ENCODE measurements at places on chromosomes 3 and 15.

DNA sequence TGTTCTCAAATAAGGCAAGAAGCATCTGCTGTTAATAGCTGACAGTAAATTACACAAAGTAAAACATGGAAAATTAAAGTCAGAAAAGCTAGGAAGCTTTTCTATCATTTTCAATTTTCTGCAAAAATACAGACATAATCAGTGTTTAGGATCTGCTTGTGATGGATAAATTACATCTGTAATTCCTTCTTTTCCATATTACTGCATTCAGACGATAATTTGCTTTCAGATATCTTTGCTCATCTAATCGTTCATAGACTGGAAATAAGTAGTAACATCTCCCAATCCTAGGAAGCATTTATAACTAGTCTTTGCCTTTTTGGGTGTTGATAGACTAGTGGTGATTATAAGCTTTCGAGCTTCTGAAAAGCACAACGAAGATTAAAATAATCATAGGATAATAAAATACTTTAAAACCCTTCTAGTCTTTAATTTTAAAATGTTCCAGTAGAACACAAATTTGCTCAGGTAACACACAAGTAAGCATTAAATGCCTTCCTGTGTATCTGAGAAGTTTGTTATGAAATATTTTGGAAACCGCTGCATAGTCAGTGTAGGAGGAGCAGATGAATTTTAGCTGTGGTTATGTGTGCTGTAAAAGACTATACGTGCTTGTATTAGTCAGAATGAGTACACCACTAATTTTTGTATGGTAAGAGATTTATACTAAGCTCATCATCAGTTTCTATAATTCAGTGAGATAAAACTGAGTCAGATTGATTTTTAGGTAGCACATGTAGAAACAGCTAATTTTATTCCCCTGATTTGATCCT lies 41.0 kb downstream of the MBNL1 start:
- DNase-seq, result no peak

DNA sequence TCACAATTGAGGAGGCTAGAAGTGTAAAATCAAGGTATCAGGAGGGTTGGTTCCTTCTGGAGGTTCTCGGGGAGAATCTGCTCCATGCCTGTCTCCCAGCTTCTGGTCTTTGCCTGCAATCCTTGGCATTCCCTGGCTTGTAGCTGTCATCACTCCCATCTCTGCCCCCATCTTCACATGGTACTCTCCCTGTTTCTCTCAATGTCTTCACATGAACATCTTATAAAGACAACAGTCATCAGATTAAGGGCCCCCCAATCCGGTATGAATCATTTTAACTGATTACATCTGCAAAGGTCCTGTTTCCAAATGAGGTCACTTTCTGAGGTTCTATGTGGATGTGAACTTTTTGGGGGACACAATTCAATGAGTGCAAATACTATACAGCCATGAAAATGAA lies 113.0 kb upstream of the GALNT15 start:
- no peak for DNase-seq

GRCh38 chr15:66763186-66764071 lies 61.4 kb downstream of the SMAD6 start:
- DNase-seq, result no peak

GRCh38 chr3:189727898-189728297 lies 96.7 kb downstream of the TP63 start:
- DNase-seq, result no peak

DNA sequence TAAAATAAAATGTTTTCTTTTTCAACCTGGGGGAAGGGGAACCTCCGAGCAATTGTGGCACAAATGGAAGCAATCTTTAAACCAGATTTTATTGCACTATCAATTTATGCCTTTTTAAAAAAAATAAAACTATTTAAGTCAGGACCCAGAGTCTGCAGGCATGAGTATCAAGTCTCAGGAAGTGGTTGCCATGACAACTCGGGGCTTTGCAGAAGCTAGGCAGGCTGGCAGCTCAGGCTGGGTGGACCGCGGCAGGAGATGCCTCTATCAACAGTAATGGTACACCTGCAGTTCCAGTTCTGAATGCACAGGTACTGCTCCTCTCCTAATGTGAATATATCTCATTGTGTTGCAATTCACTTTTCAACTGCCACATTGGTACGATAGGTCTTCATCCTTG lies 447.7 kb downstream of the GABRG3 start:
- DNase-seq, result no peak

- DNase-seq, result no peak
Measured at GRCh38 chr3:187801152-187801551, 55.9 kb upstream of the BCL6 start.

DNA sequence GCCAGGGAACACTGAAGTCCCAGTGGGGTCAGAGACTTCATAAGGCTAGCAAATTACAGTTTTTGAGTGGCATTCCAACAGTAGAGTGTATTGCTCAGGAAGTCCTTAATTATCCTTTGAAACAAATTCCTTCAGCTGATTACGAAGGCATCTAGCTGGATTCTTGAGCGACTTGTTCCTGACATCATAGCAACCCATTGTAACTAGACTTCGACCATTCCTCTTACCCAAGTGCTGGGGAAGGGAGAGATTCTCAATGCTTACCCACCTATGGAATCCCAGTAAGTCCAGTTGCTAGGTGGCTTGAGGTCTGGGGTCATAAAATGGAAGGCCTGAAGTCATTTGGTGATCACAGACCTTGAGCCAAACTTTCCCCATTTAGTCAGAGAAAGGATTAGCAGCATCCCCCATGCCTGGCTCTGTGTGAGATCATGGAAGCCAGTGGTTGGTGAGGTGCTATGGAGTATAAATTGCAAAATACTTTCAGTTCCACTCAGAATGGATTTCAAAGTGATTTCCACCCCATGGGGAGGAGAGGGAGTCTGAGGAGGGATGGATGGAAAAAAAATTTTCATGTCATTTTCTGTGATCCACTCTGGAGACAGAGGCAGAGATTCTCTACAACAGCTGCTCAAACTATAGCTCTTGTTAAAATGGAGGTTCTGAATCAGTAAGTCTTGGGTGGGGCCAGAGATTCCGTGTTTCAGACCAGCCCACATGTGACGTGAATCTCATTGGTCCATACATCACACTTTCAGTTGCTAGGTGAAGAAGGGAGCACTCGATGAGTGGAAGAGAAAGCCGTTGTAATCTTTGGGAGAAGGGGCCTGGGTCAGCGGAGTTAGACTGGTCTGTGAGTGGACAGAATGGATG lies 45.7 kb downstream of the CD86 start:
- no peak for DNase-seq

DNA sequence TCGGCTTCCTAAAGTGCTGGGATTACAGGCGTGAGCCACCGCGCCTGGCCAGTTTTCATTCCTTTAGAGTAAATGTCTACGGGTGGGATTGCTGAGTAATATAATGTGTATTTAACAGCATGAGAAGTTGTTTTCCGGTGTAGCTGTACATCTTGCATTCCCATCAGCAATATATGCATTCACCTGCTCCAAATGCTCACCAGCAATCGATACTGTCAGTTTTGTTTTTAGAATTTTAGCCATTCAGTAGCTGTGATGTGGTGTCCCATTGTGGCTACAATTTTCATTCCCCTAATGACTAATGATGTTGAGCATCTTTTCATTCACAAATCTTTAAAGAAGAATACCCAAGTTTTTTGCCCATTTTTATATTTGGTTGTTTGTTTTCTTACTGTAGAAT lies 134.8 kb upstream of the RGMA start:
- no peak for DNase-seq

GRCh38 chr3:39177708-39178332 lies 14.6 kb downstream of the XIRP1 start:
- DNase-seq, result peak; percentile 70

DNA sequence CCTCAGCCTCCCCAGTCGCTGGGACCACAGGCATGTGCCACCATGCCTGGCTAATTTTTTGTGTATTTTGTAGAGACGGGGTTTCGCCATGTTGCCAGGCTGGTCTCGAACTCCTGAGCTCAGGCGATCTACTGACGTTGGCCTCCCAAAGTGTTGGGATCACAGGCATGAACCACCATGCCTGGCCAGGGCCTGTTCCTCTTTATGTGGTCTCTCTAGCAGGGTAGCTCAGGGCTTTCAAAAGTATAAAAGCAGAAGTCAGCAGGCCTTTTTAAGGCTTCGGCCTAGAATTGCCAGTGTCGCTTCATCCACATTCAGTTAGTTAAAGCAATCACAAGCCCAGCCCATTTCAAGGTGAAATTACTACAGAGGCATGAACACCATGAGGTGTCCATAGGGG lies 7.6 kb downstream of the VHL start:
- no peak for DNase-seq

DNA sequence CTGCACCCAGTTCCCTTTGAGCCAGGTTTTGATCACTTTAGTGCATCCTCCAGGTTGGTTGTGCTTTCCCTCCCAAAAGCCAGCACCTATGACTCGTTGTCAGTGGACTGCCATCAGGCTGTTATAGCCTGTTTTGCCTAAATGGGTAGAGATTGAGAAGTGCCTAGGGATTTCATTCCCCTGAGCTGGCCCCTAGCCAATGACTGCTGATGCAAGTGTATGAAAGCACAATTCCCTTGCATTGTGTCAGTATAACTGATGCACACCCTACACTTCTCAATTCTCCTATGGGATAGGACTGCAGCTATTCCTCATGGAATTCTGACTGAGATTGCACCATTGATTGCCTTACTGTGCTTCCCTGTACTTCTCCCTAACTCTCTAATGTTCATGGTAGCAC lies 102.1 kb upstream of the ARPP21 start:
- DNase-seq, result no peak

DNA sequence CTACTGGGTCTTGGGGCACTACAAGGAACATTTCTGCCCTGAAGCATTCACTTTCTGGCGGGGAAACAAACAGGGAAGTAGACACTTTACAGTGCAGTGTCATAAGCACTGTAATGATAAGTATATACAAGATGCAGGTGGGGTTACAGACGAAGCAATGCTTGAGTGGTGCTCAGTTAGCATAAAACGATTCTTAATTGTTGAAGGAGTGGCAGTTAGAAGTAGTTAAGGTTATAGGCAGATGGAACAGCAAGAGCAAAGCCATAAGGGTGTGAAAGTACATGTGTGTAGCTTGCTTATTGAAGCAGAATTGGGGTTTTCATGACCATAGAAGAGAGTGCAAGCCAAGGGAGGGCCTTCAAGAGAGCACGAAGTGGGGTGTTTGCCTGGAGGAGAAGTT lies 46.2 kb downstream of the SLC25A26 start:
- no peak for DNase-seq

DNA sequence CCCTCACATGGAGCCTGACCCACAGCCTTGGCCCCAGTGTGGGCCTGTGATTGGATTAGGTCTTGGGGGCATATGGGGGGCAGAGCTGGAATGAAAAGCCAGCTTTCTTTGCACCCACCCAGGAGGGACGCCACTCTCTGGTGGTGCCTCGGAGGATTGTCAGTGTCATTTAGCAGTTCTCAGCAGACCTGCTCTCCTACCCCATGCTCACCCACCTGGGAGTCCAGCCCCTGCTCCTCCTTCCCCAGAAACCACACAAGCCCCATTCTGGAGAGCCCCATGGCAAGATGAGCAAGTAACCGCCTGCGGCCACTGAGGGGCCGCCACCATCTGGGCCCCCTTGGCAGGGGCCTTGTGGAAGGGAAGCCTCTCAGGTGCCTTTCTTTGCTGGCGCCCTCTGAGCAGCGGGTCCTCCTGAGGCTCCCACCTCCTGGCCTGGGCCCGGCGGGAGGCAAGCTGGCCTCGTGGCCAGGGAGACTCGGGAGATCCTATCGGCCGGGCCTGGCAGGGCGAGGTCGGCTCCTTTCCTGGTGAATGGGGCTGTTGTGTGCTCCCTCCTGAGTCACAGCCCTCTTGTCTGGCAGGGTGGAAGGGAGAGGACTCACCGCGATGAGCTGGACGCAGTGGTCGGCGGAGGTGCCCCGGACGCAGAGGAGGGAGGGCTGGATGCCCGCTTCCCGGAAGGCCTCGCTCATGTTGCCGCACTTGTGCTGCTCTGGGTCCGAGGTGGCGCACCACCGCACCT lies 2.3 kb downstream of the MELTF start:
- DNase-seq, result no peak

GRCh38 chr3:171956181-171956683 lies 83.1 kb upstream of the FNDC3B start:
- no peak for DNase-seq

DNA sequence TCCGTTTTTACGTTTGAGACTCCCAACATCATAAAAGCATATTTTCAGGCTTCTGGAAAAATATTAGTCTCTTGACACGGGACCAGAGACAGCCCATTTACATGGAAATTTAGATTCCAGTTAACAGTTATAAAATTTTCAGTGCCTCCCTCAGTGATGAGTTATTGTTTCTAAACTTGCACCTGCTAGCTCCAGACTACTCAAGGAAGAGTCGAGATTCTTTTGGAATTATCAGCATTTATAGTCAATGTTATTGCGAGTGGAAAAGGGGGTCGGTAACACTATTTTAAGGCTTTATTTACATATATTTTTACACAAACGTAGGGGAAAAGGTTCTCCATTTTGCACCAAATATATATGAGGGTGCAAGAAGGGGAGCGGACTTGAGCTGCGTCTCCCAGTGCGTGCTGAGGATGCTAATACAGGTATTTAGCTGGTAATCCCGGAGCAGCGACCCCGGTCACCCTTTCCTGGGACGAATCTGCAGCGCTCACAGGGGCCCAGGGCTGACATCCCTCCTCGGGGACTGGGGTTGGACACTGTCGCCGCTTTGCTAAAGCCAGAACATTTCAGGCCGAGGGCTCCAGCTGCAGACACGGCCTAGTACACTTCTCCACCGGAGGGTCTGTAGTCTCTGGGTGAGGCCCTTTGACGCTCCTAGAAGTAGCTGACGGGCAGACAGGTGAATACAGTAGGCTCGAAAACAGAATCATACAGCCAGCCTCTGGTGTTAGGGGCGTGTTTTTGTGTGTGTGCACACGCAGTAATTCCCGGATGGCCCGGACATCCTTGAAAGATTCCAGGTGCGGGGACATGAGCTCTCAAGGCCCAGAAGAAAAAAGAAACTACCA lies 729 bp upstream of the ZBTB11 start:
- DNase-seq, result peak; percentile 13

DNA sequence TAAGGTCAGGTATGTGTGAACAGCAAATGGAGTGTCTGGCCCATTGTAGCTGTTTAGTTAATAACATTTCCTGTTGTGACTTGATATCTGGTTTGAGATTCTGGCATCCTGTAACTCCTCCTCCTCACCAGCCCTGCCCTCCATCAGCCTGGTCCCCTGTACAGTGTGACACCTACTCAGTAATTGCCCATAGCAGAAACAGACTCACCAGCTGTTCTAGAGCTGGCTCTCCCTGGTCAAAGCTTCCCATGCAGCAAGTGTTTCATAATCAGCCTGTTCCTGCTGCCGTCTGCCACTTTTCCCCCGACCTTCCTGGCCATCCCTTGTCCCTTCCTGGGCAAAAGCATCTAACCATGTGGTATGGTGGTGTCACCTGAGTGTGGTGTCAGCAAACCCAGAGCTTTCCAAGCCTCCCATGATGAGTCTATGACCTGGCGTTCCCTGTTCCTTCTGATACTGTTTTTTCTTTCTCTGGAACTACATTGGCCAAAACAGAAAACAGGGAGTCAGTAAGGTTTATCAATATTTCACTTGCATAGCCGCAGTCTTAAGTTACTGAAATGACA lies 55.4 kb downstream of the B3GALNT1 start:
- no peak for DNase-seq

- DNase-seq, result no peak
Measured at GRCh38 chr3:63228677-63229076, 49.4 kb upstream of the SYNPR start.

- DNase-seq, result no peak
Measured at GRCh38 chr3:152719264-152719663, 115.7 kb upstream of the P2RY1 start.
